ENCODE measurements at places on chromosomes 6 and 20. TPM values are rescaled to one million over a fixed set of nuclear protein-coding genes. Genes with fewer than 3 reads are reported as not detected.

BCL2L1 gene
- 46.1 TPM for total RNA-seq

CRIP3 gene
- 0.34 TPM for total RNA-seq

VGLL2 gene
- total RNA-seq: not detected

MAK gene
- total RNA-seq: 0.09 TPM

MEI4 gene
- total RNA-seq: not detected

NKAIN4 gene
- total RNA-seq: not detected

PACRG gene
- 0.17 TPM for total RNA-seq

CDKAL1 gene
- 24.9 TPM for total RNA-seq

SAMD10 gene
- total RNA-seq: 4.3 TPM

TRAPPC3L gene
- total RNA-seq: 0.17 TPM

BMP2 gene
- total RNA-seq: 23.1 TPM

PPP1R3G gene
- 0.74 TPM for total RNA-seq

SSTR4 gene
- not detected for total RNA-seq

SLC32A1 gene
- not detected for total RNA-seq

VPS52 gene
- total RNA-seq: 33.7 TPM

UNC5CL gene
- 0.14 TPM for total RNA-seq

RANBP9 gene
- 23.3 TPM for total RNA-seq

POM121L2 gene
- total RNA-seq: not detected

BPIFB2 gene
- not detected for total RNA-seq

TENT5A gene
- total RNA-seq: 1.5 TPM

LIME1 gene
- 3.7 TPM for total RNA-seq
